ENCODE measurements at places on chromosomes 11 and 22. TPM values are rescaled to one million over a fixed set of nuclear protein-coding genes. Genes with fewer than 3 reads are reported as not detected.
A peak's percentile ranks its signal among the peaks of the same experiment; 100 is the strongest.

GRCh38 chr11:16252373-16252772, 104.0 kb downstream of the SOX6 start:
- no peaks in the 10 kb centered on the region for H3K36me3 ChIP-seq
- no peak for DNase-seq
- H3K27ac ChIP-seq = no peak overlapping the region
- no peak overlapping the region for H3K4me3 ChIP-seq
- H3K27me3 ChIP-seq = no peaks in the 10 kb centered on the region

- no peaks in the 10 kb centered on the region for H3K36me3 ChIP-seq
- no peak overlapping the region for H3K27ac ChIP-seq
- DNase-seq = no peak
- no peaks in the 10 kb centered on the region for H3K4me1 ChIP-seq
- no peak overlapping the region for H3K4me3 ChIP-seq
- H3K27me3 ChIP-seq = peaks cover 12% of the 10 kb centered on the region
Observed at GRCh38 chr11:60485987-60486386, 6.6 kb upstream of the MS4A12 start.

IRAG1 gene
- not detected for total RNA-seq

FAM180B gene
- total RNA-seq = 0.25 TPM

- no peaks in the 10 kb centered on the region for H3K36me3 ChIP-seq
- H3K27me3 ChIP-seq = no peaks in the 10 kb centered on the region
Observed at GRCh38 chr11:100632941-100633452, 54.1 kb upstream of the ARHGAP42 start.

GRCh38 chr11:69992026-69992425, 86.1 kb upstream of the ANO1 start:
- H3K27ac ChIP-seq = no peak overlapping the region
- no peak overlapping the region for H3K4me3 ChIP-seq
- no peak for DNase-seq
- no peaks in the 10 kb centered on the region for H3K4me1 ChIP-seq

DNA sequence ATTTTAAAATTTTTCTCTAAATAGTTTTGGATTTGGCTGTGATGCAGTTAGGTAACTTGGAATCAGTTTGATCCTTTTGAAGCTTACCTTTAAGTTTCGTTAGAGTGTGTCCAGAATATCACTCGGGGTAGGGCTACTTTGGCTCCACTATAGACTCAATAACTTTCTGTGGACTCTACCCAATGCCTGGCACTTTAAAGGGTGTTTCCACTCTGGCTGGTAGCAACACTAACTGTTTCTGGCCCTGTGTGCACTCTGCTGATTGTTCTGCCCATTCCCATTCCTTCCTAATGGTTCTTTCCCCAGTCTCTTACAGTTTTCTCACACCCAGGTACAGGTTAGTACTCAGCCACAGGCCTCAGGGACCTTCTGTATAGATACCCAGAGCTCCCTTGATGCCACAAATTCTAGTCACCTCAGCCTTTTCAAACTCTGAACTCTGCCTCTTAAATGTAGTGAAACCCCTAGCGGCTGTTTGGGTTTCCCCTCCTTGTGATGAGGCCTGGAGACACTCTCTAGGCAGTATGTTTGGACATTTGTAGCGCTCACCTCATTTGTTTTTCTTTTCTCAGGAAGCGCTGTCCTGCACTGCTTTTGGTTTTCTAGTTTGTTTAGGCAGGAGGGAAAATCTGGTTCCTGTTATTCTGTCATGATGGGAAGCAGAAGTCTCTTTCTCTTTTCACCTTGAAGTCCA, 16.8 kb downstream of the CUL5 start:
- no peaks in the 10 kb centered on the region for H3K27me3 ChIP-seq
- no peak overlapping the region for H3K27ac ChIP-seq
- no peak for DNase-seq
- peaks cover 22% of the 10 kb centered on the region for H3K36me3 ChIP-seq
- H3K4me3 ChIP-seq = no peak overlapping the region

DNA sequence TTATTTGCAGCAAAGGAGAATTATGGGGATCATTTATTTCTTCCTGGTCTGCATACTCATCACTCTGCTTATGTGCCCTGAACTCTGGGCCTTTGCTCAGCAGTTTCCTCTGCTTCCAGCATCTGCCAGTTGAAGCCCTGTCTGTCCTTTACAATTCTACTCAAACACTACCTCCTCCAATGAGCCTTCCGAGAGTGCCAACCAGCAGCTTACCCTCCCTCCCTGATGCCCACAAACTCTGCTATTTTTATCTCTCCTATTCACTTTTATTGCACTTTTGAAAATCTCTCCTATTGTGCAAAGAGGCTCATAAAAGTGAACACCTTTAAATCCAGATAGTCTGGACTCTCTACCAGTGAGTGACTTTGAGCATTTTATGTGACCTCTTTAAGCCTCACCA, 3.6 kb upstream of the ME3 start:
- H3K4me3 ChIP-seq = no peak overlapping the region
- no peaks in the 10 kb centered on the region for H3K36me3 ChIP-seq
- peaks cover 10% of the 10 kb centered on the region for H3K27me3 ChIP-seq

GRCh38 chr11:124474079-124474478, 28.6 kb upstream of the OR8B8 start:
- H3K4me1 ChIP-seq = no peaks in the 10 kb centered on the region
- no peak for DNase-seq
- H3K4me3 ChIP-seq = no peak overlapping the region
- H3K36me3 ChIP-seq = no peaks in the 10 kb centered on the region
- H3K27me3 ChIP-seq = peaks cover 7% of the 10 kb centered on the region

DNA sequence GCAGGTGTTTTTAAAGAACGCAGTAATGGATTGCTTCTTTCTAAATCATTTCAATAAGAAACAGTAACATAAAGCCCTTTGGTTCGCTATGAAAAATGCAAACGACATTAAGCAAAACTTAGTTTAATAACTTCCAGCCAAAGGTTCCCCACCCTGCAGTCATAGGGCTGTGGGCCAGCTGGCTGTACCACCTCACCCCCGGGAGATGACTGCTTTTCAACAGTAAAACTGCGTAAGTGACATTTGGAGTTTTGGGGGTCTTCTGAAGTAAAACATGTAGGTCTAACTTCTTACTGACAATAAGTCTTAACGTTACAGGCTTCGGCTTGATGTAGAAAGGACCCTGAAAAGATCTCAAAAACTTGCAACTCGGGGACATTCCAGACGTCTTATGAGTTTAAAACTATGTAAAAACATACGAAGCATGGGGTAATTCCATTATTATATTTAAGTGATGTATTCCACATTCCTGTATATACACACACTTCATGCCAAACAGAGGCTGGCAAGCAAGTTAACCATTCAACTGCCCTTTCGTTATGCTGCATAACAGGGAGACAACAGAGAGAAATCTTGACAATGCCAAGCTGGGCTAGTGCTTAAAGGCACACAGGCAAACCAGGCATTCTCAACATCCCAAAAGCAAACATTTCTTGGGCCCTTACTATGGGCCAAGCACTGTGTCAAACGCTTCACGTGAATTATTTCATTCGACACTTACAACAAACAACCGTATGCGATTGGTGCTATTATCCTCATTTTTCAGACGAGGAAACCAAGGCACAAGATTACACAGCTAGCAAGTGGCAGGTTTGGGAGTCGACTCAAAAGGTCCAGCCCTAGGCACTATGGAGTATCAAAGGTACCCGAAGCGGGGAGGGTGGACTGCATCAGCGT, 1.2 kb downstream of the MRTFA start:
- peaks cover 27% of the 10 kb centered on the region for H3K4me1 ChIP-seq
- no peak for DNase-seq
- peak overlapping the region; percentile 90 for H3K4me3 ChIP-seq
- no peaks in the 10 kb centered on the region for H3K36me3 ChIP-seq

SAA2 gene
- total RNA-seq = not detected
